ENCODE measurements at places on chromosomes 1 and 21. TPM values are rescaled to one million over a fixed set of nuclear protein-coding genes. Genes with fewer than 3 reads are reported as not detected.

Gene TNNT2
- total RNA-seq = 0.41 TPM

Gene TRIM62
- 8.0 TPM for total RNA-seq

DNA sequence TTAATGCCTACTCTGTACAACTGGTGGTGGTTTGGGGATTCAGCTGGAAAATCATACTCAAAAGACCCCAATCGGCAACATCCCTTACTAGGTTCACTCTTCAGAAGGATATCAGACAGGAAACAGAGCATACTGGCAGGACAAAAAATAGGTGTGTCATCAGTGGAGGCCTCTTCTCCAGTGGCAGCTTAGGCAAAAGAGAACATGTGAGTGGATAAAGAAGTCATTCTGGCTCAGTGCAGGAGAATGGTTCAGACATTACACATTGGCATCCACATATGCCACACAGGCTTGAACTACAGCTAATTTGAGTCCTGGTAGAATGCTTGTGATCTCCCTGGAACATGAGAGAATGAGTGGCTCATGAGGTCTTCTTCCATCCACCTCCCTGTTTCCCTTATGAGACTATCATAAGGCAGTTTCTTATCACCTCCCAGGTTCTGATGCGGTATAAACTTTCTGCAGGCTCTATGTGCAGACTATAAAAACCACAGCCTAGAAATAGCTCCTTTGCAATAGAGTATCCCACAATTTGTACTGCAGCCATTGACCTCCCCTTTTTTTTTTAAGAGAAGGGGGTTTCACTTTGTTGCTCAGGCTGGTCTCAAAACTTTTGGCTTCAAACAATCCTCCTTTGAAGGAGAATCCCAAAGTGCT is 24.7 kb downstream of the VAMP4 start:
- DNase-seq = no peak

Gene PLA2G2F
- not detected for total RNA-seq

Gene RGS18
- total RNA-seq = 65.2 TPM

- DNase-seq = no peak
Observed at GRCh38 chr1:108556066-108556465, 3.8 kb upstream of the EEIG2 start.

- DNase-seq = no peak
Observed at GRCh38 chr1:60581455-60582220, 500.7 kb upstream of the NFIA start.

DNA sequence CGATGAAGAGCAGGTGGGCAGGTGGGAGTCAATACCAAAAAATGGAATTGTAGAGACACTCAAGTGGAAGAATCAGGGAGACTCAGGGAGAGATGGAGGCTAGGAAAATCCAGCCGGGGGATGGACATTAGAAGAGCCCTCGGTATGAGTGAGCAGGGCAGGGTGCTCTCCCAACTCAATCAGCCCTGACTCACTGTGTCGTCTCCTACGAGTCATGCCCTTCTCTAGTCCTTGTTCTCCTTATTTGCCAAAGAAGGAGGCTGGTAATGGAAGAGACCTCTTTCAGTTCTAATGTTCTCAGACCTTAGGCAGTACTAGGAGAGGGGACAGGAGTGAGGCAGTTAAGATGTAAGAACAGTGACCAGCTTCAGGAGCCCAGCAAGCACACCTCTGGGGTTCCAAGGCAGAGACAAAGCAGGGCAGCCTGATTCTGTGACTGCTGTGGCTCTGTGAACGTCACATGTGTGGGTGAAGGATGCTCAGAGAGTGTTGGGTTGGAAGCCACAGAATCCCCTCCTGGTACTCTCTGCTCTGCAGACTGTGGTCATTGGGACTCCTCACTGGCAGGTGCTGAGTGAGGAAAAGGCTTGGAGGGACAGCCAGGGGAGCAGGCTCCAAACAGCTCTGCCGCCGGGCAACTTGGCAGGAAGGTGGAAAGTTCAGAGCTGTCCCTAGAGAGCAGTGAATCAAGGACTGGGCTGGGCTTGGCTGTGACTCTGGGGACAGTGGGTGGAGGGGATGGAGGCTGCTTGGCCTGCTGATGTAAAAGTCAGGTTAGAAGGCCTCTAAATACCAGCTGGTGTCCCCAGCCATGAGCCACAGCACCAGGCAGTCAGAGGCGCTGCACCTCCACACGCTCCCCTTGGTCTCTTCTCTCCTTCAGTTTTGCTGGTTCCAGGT is 11.1 kb upstream of the GJA5 start:
- DNase-seq = no peak

- peak; percentile 77 for DNase-seq
Observed at GRCh38 chr1:151060007-151060656, at the start of gene MLLT11. Gene MLLT11, plus strand, starts transcription at chr1:151060397. Its CDS starts 6,828 bp downstream, at chr1:151067225.

Gene CD1D
- 17.5 TPM for total RNA-seq

Gene IL10
- total RNA-seq = 6.2 TPM

DNA sequence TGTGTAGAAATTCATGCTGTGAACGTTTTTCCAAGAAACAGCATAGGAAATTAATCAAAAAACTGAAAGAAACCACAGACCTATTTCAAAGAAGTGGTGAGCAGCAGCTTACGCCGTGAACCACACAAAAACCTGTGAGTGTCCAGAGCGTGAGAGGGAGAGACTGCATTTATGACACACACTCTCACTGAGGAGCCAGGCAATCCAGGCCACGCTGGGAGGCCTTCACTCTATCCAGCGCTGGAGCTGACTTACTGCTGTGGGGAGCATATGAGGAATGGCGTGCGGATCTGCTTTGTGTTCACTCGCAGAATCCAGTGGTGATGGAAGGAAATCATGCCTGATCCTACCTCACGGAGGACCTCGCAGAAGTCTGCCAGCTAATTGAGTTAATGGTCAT is 12.7 kb downstream of the ADAMTS1 start:
- DNase-seq = no peak

- no peak for DNase-seq
Observed at GRCh38 chr1:65056866-65057265, 90.5 kb upstream of the JAK1 start.

Gene USH2A
- total RNA-seq = not detected

Gene TDRD5
- total RNA-seq = not detected

Gene KCNK1
- total RNA-seq = 2.0 TPM

DNA sequence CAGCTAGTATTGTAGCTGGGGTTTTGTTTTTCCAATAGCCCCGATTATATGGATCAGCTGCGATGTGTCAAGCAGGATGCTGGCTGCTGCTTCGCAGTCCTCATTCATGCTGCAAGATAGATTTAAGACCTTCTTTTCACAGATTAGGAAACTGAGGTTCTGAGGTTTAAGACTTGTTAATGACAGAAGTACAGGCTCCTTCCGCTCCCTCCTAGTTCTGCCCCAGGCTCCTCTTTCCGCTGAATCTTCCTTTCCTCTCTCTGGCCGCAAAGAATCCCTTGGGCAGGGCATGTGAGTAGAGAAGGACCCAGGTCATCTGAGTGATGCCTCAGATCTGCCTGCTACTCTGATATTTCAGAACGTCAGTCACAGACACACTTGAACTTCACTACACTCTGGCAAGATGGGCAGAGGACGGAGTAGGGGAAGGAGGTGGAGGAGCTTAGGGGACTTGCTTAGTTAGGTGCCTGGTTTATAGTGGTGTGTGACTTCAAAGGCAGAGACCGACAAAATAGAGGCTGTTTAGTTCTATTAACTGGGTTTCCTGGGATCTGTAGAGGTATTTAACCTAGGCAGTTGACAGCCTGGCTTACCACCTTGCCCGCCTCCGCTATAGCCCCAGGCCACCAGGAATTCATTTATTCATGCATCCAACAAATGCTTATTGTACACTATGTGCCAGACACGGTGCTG is 4.2 kb downstream of the IGSF21 start:
- peak; percentile 20 for DNase-seq

GRCh38 chr1:153793261-153793972 is 18.2 kb downstream of the SLC27A3 start:
- DNase-seq = no peak
